ENCODE measurements at places on chromosomes 6 and 20. TPM values are rescaled to one million over a fixed set of nuclear protein-coding genes. Genes with fewer than 3 reads are reported as not detected.

- no peaks in the 10 kb centered on the region for H3K27me3 ChIP-seq
- DNase-seq: no peak
- H3K4me3 ChIP-seq: no peak overlapping the region
- no peaks in the 10 kb centered on the region for H3K36me3 ChIP-seq
- H3K4me1 ChIP-seq: peaks cover 17% of the 10 kb centered on the region
These were observed 32.0 kb downstream of the CFAP61 start for GRCh38 chr20:20084296-20084752.

Gene FOXQ1
- total RNA-seq: 15.4 TPM

Gene PHACTR3
- total RNA-seq: 20.2 TPM

GRCh38 chr6:166259296-166259977, 48.8 kb downstream of the PRR18 start:
- H3K27ac ChIP-seq: peak overlapping the region; percentile 69
- H3K36me3 ChIP-seq: no peaks in the 10 kb centered on the region
- no peak overlapping the region for H3K4me3 ChIP-seq
- DNase-seq: no peak

DNA sequence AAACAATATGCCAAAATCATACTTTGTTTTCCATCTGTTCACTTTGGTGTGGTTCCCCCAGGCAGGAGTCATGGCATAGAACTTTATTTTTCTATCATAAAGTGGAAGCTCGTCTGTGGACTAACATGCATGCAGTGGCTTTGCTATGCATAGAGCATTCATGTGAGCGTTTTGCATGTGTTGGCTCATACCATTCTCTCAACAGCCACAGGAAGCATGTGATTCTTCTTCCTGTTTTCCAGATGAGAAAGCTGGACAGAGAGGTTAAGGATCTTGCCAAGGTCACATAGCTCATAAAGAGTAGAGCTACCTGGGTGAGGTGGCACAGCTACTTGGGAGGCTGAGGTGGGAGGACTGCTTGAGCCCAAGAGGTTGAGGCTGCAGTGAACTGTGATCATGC, 123.4 kb upstream of the HDGFL1 start:
- H3K27me3 ChIP-seq: no peaks in the 10 kb centered on the region
- no peak for DNase-seq
- no peaks in the 10 kb centered on the region for H3K36me3 ChIP-seq
- H3K4me1 ChIP-seq: peaks cover 21% of the 10 kb centered on the region

Gene PTK7
- total RNA-seq: 68.6 TPM

DNA sequence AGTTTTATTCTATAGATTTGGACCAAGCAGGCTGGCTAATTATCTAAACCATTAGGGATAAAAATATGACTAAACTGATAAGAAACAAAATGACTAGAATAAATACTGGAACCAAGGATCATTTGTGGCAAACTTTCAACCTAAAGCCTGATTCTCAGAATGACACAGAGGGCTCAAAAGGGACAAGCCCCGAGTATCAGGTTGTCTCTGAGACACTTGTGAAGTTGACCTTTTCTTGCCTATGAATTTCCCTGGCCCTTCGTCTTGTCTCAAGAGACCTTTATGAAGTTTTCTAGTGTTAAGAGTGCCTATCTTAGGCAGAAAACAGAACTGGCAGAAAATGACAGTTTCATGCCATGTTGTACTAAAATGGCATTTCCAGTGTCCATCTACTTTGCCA, 68.3 kb downstream of the IMPG1 start:
- no peak overlapping the region for H3K27ac ChIP-seq
- no peaks in the 10 kb centered on the region for H3K4me1 ChIP-seq
- H3K36me3 ChIP-seq: no peaks in the 10 kb centered on the region
- no peak overlapping the region for H3K4me3 ChIP-seq
- DNase-seq: no peak

DNA sequence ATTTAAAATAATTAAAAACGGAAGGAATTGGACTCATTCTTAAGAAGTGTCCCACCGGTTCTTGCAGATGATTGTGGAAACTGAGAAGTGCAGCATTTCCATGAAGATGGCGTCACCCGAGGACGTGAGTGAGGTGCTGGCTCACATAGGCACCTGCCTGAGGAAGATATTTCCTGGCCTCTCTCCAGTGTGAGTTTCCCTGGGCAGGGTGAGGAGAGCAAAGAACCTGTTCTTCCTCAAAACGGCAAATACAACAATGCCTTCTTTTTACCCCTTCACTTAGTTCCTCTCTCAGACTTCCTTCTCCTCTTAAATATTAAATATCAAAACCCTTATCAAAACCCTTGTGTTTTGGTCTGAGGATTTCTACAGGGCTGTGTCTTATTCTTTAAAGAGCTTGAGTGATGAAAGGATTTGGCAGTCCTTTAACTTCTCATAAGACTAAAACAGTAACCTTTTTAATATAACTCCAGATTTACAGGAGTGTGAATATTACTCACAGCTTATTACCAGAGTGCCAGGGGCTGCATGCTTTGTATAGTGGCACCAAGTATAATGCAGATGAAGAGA, 156.3 kb downstream of the CARMIL1 start:
- H3K36me3 ChIP-seq: no peaks in the 10 kb centered on the region
- no peaks in the 10 kb centered on the region for H3K27me3 ChIP-seq

DNA sequence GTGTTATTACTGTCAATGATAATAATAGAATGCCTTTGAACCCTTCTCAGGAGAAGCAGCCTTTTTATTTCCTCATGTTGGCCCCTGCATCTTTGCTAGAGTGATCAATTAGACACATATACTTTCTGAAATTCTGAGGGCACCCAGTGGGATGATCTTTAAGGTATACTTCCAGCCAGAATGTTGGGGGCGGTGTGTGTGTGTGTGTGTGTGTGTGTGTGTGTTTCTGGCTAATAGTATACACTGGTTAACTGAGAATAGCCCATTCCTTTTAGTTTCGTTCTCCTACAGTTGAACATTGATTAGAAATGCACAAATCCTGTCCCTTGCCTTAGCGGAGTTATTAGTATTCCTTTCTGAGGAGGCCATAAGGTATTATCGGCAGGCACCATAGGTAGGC, 41.7 kb upstream of the CCDC167 start:
- no peaks in the 10 kb centered on the region for H3K27me3 ChIP-seq
- no peak for DNase-seq
- H3K4me3 ChIP-seq: no peak overlapping the region
- H3K27ac ChIP-seq: no peak overlapping the region
- H3K4me1 ChIP-seq: peaks cover 3% of the 10 kb centered on the region
- H3K36me3 ChIP-seq: no peaks in the 10 kb centered on the region

Gene KCNK16
- total RNA-seq: not detected

DNA sequence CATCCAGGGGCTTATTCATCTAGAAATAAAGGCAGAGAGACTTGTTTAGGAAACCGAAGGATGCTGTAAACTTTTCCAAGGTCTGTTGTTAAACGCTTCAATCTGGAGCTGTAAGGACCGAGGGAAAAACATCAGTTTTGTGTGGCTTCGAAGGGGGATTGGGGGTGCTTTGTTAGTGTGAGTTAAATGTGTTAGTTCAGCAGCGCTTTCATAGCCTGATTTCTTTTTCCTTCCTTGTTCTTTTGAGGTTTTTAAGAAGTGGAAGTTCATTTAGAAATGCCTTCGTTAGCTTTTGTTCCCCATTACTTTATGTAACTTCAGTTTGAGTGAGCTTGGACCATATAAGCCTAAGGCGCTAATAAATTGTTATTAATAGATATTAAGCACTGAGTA, 1.5 kb downstream of the ANKS1A start:
- H3K4me1 ChIP-seq: peaks cover 52% of the 10 kb centered on the region
- H3K27me3 ChIP-seq: no peaks in the 10 kb centered on the region
- no peaks in the 10 kb centered on the region for H3K36me3 ChIP-seq
- no peak for DNase-seq

Gene OR2B6
- not detected for total RNA-seq

Gene PERP
- total RNA-seq: 69.8 TPM

Gene CFAP206
- total RNA-seq: not detected

- no peak overlapping the region for H3K4me3 ChIP-seq
- H3K4me1 ChIP-seq: peaks cover 7% of the 10 kb centered on the region
- no peaks in the 10 kb centered on the region for H3K27me3 ChIP-seq
- H3K27ac ChIP-seq: no peak overlapping the region
These were observed 115.5 kb downstream of the NFATC2 start for GRCh38 chr20:51426718-51427650.

Gene NOX3
- total RNA-seq: not detected

GRCh38 chr6:72290620-72291019, 331.2 kb upstream of the KCNQ5 start:
- no peaks in the 10 kb centered on the region for H3K4me1 ChIP-seq
- no peaks in the 10 kb centered on the region for H3K27me3 ChIP-seq
- no peak overlapping the region for H3K4me3 ChIP-seq
- DNase-seq: no peak
- H3K27ac ChIP-seq: no peak overlapping the region

GRCh38 chr20:12790859-12791258, 217.9 kb upstream of the SPTLC3 start:
- no peak for DNase-seq
- no peaks in the 10 kb centered on the region for H3K36me3 ChIP-seq
- H3K4me3 ChIP-seq: no peak overlapping the region
- H3K4me1 ChIP-seq: no peaks in the 10 kb centered on the region
- H3K27ac ChIP-seq: no peak overlapping the region

Gene ZNF334
- 3.0 TPM for total RNA-seq

GRCh38 chr20:53642196-53643030, 48.8 kb upstream of the ZNF217 start:
- no peak for DNase-seq
- H3K4me3 ChIP-seq: no peak overlapping the region
- H3K4me1 ChIP-seq: peaks cover 16% of the 10 kb centered on the region
- H3K36me3 ChIP-seq: no peaks in the 10 kb centered on the region
- peak overlapping the region; percentile 75 for H3K27ac ChIP-seq

- no peaks in the 10 kb centered on the region for H3K36me3 ChIP-seq
- H3K27ac ChIP-seq: no peak overlapping the region
- no peak overlapping the region for H3K4me3 ChIP-seq
- no peak for DNase-seq
These were observed 243.2 kb upstream of the ARID1B start for GRCh38 chr6:156533872-156534524.

Gene ANKRD6
- 60.8 TPM for total RNA-seq

GRCh38 chr20:32970973-32971300, 33.3 kb downstream of the SUN5 start:
- H3K27me3 ChIP-seq: no peaks in the 10 kb centered on the region
- peaks cover 7% of the 10 kb centered on the region for H3K4me1 ChIP-seq
- no peak for DNase-seq
- H3K36me3 ChIP-seq: no peaks in the 10 kb centered on the region
- H3K27ac ChIP-seq: peak overlapping the region; percentile 61
- no peak overlapping the region for H3K4me3 ChIP-seq

DNA sequence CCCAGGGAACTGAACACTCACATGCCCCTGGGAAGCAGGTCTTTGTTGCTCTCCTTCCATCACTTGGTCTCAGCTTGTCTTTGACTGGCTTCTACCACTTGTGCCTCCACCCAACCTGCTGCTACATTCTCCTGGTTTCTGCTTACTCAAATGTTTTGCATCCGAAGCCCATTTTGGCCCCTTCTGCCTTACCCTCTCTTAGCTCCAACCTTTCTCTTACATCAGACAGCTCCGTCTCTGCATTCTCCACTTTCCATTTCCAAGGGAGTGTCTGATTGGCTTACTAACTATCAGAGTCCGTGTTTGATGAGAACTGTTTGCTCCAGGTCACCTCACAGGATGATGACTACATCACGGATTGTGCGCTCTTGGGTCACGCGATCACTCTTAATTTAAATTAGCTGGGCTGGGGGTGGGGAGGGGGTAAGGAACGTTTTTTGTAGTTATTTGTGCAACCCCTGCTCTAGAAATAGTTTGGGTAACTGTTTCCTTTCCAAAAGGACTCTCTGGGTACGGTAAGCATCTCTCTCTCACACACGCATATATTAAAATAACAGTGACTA, 844 bp upstream of the ABRACL start:
- peak; percentile 36 for DNase-seq
- no peaks in the 10 kb centered on the region for H3K36me3 ChIP-seq
- H3K4me1 ChIP-seq: peaks cover 15% of the 10 kb centered on the region
- H3K4me3 ChIP-seq: peak overlapping the region; percentile 100
- H3K27ac ChIP-seq: peak overlapping the region; percentile 86

DNA sequence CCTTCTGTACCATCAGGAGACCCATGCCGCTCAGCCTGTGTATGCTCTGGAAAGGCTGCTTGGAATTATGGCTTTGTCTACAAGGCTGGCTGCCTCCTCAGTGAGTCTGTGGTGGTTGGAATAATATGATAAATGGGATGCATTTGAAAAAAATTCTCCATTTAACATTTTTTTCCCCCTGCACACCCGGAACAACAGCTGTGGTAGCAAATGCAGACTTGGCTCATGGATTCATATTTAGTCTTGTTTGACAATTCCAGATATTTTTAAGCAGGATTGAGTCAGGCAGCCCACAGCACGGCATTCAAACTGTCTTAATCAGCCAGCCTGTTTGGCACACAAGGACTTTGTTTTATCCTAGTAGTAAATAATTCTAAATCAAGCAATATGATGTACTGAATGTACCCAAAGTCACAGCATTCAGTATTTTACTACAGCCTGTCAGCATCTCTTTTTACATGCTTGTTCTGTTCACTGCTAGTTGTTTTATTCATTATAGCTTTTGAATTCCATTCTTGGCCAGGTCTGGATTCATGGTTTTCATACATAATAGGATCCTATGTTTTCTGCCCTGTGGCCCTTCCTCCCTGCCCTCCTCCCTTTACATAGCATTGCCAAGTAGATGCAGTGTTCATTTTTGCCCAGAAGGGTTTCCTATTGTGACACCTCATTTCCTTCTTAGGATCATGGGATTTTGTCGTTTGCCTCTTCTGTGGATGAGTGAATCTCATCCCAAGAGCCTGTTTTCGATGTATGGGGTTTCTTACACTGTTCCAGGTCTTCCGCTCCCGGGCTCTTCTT, 68.1 kb downstream of the LRRC1 start:
- H3K4me3 ChIP-seq: no peak overlapping the region
- H3K36me3 ChIP-seq: no peaks in the 10 kb centered on the region
- DNase-seq: no peak
- no peak overlapping the region for H3K27ac ChIP-seq
- H3K27me3 ChIP-seq: no peaks in the 10 kb centered on the region
- no peaks in the 10 kb centered on the region for H3K4me1 ChIP-seq

GRCh38 chr20:1825507-1825906, 69.7 kb upstream of the SIRPA start:
- H3K27ac ChIP-seq: peak overlapping the region; percentile 18
- H3K36me3 ChIP-seq: no peaks in the 10 kb centered on the region
- H3K27me3 ChIP-seq: no peaks in the 10 kb centered on the region
- H3K4me3 ChIP-seq: no peak overlapping the region
- no peak for DNase-seq

DNA sequence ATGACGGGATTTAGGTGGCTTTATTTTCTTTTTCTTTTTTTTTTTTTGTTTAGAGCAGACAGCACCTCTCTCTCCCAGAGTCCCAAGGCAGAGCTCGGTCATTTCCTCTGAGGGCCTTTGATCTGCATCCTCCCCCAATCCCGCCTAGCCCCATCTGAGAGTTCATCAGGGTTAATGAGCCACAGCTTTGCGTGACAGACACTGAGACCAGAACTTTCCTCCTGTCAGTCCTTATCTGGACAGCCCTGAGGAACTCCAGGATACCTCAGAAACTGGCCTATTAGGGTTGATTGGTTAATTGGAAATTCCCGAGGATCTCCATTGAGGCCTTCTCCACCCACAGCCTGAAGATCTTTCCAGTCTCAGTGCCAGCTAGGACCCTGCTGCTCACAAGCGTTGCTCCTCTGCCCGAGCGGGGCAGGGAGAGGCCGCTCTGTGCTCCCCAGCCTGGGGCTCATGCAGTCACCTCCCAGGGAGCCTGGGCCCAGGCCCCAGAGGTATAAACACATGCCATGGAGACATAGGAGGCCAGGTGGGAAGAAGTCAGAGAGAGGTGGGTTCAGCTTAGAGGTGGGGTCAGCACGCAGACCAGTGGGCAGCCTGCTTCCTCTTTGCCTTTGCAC, 1.4 kb upstream of the LRRN4 start:
- no peaks in the 10 kb centered on the region for H3K36me3 ChIP-seq
- H3K4me1 ChIP-seq: peaks cover 8% of the 10 kb centered on the region
- DNase-seq: no peak
- H3K27me3 ChIP-seq: peaks cover 2% of the 10 kb centered on the region
- H3K4me3 ChIP-seq: no peak overlapping the region
